CD4-positive, alpha-beta T cell treated with Interleukin-17A for 4 hours (primary cell): ENCODE measurements at places on chromosomes 2 and 18.

- DNase-seq: no peak
Observed at GRCh38 chr2:102277202-102277700, 34.1 kb upstream of the IL1RL1 start.

DNA sequence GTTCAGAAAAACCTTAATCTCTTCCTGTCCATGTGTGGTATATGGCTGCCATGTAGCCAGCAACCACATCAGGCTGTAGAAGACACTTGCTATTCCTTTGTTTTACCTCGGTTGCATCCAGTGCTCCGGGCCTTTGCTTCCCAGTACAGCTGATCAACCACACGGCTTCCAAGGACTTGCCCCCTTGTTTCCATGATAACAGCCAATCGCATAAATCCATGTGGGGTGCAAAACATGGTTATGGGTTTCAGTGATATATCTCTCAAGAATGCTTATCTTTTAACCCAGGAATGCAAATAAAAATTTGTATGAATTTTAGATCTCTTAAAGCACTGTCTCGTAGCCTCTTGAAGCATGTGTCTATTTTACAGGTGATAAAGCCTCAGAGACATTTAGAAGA, 118.3 kb downstream of the MGAT5 start:
- no peak for DNase-seq

GRCh38 chr2:70984576-70985282, 6.3 kb downstream of the ANKRD53 start:
- DNase-seq: peak; percentile 88

- DNase-seq: peak; percentile 73
Observed at GRCh38 chr2:162073888-162074631, at the start of gene DPP4. Gene DPP4, minus strand, starts transcription at chr2:162074215. Its CDS starts 234 bp downstream, at chr2:162073981.

GRCh38 chr2:222730366-222730999, 59.0 kb downstream of the MOGAT1 start:
- DNase-seq: no peak

- DNase-seq: no peak
Observed at GRCh38 chr2:208039376-208040110, 14.2 kb upstream of the PLEKHM3 start.

DNA sequence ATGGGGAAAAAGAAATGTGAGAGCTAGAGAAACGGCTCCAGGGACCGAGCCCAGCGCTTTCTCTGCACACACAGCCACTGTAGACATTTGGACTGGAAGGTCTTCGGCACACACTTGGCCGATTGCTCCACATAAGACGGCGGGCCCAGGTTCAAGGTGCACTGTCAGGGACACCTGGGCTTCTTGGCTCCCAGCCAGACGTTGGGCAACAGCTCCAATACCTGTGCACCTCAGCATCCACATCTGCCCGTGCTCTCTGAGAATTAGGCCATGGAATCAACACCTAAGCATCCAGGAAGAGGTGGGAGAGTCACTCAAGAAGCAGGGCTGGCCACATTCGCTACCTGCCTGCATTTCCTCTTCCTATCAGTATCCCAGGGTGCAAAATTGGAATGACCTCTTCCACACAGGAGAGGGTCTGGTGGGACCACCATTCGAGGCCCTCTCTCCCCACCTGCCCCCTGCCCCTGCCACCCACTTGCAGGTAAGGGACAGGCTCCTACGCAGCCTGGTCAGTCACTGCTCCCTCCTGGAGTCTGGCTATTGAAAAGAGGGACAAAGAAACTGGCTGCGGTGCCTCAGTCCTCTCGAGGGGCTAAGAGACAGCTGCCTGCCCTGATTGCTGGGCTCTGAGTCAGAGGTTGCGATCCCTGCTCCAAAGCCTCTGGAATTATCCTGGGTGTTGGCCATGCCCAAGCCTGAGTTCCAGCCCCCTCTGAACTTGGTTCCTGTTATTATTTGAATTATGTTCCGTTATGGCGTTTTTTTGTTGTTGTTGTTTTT, 40.1 kb upstream of the TAF1B start:
- no peak for DNase-seq

GRCh38 chr2:9170458-9171130, 36.0 kb upstream of the ASAP2 start:
- no peak for DNase-seq

DNA sequence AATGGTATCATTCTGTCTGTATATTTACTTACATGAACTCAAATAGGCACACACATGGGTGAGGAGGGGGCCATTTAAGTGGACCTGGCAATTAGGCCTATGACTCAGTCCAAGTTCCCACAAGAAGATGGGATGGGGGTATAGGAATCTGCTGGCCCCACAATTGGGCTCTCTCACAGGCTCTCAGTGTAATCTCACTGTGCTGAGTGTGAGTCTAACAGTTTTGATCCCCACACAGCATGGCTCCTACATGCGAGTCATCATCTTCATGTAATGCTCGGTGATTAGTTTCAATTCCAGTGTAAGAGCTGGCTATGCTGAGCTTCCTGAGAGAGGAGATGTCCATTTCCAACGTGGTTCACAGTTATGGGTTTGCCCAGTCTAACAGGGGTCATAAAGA, 114.0 kb downstream of the GATA6 start:
- DNase-seq: no peak

DNA sequence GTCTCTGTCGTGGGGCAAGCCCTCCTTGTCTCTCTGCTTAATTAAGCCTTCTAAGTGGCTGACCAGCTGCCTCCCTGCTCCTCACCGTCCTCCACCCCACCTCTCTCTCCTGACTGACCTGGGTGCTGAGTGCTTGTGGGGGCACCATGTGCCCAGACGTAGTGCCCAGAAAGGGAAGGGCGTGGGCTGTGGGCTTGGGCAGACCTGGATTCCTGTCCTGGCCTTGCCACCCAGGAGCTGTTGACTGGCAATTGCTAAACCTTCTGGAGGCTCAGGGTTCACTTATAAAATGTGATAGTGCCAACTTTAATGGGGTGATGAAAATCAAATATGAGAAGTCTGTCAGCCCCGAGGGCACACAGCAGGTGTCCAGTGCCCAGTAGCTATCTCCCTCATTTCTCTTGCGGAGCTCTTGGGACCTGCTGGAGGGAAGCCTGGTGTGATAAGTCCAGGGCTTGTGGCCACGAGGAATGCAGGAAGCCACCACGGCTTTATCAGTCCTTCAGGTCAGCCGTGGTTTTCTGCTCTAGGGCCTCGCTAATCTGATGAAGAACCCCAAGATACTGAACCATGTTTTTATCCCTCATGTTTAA, 22.0 kb upstream of the INHBB start:
- no peak for DNase-seq

DNA sequence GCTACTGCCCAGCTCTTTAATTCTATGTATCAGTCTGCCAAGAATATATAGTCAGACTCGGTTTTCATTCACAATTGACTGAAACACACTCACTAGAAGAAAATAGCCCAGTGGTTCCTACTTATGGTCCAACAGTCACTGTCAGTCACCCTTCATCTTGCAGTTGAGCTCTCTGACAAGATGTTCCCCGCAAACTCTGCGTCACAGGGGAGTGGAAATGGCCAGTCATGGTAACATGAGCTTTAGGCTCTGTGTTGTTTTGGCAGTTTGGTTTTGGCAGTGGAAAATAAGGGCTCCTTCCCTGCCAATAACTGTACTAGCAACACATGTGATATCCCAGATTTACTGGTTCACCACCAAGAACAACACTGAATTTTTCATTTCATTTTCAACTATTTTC, 122.5 kb downstream of the PRPF40A start:
- no peak for DNase-seq
